ENCODE measurements at places on chromosomes 5 and 9.

- no peak for DNase-seq
Measured at GRCh38 chr5:146553446-146553845, 37.5 kb upstream of the GPR151 start.

DNA sequence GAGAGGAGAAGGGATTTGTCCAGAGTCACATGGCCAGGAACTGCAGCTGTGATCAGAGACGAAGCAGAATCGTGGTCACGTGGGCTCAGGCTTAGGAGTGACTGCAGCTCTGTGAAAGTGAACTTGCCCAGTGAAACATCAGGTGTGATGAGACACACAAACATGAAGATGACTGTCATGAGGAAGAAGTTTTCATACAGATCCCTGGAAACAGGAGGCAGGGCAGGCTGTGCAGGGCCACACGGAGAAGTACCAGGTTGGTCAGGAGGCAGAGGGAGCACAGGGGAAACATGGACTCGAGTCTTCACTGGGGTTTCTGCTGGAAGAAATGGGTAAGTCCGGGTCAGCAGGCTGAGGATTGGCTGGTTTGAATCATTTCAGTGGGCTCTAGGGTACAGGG, 64.1 kb downstream of the BARX1 start:
- no peak for DNase-seq

DNA sequence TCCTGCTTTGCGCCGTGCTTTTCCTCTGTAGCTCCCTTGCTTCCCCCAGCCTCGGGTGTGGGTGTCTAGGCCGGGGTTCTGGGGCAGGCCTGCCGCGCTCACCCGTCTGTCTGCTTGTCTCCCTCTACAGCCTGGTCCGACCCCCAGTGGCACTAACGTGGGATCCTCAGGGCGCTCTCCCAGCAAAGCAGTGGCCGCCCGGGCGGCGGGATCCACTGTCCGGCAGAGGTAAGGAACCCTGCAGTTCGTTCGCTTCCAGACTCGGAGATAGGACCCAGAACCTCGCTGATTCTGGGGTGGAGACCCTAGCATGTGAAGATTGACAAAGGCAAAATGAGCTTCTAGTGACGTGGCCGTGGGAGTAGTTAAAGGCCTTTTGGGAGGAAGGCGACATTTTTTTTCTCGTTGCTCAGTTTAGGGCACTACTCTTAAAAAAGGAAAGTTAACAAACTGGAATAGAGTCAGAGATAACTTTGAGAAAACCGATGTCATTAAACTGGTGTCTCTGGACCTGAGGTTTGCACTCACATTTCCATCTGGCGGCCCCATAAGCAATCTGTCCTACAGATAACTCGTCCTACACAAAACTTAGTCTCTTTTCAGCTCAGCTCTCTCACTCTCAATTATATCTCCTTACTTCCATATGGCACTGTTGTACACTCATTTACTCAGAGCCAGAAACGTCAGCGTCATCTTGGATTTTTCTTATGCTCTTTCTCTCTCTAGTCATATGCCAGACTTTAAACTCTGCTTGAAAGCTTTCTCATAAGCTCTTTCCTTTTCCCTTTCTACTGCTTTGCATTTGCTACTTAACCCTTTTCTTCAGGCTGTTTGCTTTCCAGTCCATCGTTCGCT, 561 bp downstream of the SEC61B start:
- no peak for DNase-seq

- DNase-seq: no peak
Measured at GRCh38 chr5:43043400-43043756, 3.3 kb upstream of the ANXA2R start.
